ENCODE measurements at places on chromosomes 5 and 9.
A peak's percentile ranks its signal among the peaks of the same experiment; 100 is the strongest.

DNA sequence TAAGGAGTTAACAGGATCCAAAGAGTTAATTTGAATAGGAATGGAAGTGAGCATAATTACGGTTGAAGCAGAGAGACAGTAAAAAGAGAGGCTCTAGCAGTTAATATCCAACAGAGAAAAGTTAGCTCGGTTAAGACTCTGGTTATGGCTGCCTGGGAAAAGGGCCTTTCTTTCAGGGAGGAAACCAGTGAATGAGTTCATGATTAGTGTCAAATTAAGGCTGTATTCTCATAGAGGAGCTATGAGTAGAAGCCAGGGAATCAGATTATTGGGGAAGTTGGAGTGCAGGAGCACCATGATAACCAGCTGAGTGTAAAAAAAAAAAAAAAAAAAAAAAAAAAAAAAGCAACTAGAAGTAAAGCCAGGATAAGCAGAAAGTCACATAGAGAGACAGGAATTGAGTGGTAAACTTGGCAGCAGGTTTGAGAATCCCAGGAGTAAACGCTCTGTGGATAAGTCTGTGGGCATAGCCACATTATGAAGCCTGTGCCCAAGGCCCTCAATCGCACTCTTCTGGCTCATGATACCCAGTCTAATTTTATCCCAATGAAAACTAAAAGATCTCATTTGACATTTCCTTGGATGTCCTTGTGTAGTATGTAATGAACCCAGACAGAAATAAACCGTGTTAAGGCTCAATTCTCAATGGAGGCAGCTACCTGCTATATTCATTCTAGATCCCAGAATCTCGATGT, 372.6 kb upstream of the MPDZ start:
- DNase-seq: no peak

GRCh38 chr5:52896534-52897237, 92.5 kb upstream of the ITGA2 start:
- DNase-seq: no peak

GRCh38 chr9:26172301-26172700, 494.1 kb upstream of the TUSC1 start:
- no peak for DNase-seq

GRCh38 chr5:173452119-173452905, 124.1 kb upstream of the STC2 start:
- peak; percentile 28 for DNase-seq

DNA sequence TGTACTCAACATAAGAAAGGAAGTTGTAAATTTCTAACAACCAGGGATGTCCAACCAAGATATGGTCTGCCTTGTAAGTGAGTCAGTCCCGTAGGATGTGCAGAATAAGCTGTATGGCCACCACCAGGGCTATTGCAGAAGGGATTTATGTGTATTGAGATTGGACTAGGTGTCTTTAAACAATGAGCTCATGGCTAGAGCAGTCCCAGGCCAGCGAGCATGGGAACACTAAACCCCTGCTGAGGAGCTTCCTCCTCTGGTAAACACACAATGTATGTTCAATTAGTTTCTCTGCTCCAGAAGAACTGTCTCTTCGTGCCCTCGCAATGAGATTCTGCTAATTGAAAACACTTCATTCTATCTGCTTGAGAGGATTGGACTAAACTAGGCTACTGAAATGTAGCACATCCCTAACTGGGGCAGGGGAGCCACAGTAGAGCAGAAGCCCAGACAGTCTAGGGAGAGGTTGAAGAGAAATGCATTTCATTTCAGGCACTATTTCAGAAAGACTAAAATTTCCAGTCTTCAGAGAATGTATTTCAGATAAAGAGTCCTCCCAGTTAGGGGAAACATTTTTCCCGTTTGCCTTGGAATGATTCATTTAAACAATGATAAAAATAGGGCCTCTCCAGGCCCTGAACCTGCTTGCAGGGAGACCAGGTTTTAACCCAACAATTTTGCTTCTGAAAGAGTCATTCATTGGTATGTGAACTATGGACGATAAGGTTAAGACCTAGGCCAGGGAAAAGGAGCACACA, 154.7 kb downstream of the FAM114A2 start:
- peak; percentile 60 for DNase-seq

DNA sequence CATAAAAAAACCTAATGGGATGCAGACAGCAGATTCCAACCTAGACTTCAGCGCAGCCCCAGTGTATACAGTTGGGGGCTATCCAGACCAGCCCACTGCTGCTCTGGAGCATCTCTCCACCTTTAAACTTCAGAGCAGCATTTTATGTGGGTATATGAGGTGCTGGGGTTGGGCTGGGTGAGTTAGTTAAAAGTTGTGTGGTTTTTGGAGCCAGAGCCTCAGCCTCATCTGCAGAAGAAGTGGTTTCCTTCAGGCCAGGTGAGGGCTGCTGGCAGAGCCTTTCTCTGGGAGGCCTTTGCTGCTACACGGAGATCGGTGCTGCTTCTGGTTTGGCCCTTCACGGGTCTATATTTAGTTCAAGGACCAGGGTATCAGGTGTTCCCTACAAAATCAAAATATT, 228.3 kb downstream of the PDZD2 start:
- DNase-seq: no peak

DNA sequence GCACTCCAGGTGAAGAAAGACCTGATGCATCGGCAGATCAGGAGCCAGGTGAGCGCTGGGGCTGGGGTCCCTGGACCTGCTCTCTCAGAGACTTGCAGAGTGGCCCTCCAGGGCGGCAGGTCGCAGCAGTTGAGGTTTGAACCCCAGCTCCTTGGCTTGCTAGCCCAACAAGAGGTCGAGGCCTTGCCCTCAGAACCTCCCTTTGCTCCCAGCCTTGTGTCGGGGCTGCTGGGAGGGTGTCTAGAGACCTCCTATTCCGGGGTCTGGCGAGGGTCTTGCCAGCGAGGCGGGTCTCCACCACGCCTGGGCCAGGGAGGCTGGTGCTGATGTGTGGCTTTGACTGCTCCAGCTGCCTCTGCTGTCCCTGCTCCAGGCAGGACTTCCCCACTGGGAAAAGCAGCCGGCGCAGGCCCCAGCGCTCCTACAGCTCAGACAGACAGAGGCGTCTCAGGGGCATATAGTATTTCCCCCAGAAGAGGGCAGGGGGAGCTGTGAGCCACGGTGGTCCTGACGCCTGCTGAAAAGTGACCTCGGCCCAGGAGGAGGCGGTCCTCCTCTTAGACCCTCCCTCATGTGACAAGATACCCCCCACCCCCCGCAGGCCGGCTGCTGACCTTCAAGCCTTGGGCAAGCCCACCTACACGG, 38.3 kb downstream of the LRSAM1 start:
- DNase-seq: no peak

DNA sequence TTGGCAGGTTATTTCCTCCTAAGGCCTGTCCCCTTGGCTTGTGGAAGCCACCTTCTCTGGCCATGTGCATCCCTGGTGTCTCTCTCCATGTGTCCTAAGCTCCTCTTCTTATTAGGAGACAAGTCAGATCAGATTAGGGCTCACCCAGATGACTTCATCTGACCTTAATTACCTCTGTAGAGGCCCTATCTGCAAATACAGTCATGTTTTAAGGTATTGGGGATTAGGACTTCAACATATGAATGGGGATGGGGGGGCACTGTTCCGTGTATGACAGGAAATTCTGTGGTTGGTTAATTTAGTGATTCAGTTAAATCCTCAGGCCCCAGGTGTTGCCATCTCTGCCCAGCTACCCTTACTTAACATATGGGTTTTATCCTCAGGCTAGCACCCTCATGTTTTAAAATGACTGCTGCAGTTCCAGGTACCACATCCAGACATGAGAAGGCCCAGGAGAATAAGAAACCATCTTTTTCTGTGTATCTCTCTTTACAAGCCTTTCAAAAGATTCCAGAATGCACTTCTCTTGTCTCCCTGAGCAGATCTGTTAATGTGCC, 51.9 kb upstream of the RAI14 start:
- DNase-seq: no peak

DNA sequence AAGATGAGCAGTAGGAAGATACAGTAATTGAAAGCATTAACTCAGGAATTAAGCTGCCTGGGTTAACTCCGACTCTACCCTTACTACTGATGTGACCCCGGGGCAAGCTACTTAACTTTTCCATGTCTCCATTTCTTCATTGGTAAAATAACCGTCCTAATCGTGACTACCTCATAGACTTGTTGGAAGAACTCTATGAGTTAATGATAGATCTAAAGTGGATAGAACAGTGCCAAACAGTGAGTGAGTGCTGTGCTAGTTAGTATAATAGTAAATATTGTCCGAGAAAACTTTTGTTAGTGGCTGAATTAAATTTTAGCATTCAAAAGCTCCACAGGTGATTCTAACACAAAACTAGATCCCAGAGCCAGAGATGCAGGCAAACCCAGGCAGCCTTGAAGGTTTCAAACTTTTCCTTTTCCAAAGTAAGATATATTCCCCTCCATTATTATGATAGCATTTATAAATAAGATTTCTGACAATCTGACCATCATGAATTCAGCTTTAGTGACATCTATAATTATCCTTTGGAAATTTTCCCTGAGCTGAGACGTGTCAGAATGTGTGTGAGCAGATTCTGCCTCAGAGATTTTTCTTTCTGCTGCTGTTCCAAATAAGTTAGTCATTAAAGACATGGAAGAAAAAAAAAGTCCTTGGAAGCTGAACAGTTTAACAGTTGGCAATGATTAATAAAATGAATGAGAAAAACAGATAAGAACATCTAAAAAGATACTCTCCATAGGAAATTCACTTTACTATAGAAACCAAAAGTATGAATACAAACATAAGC, 369.5 kb downstream of the PRELID2 start:
- DNase-seq: no peak

- no peak for DNase-seq
Measured at GRCh38 chr9:27165068-27165467, 56.0 kb downstream of the TEK start.

GRCh38 chr5:54159153-54159892, 151.1 kb downstream of the ARL15 start:
- DNase-seq: no peak

DNA sequence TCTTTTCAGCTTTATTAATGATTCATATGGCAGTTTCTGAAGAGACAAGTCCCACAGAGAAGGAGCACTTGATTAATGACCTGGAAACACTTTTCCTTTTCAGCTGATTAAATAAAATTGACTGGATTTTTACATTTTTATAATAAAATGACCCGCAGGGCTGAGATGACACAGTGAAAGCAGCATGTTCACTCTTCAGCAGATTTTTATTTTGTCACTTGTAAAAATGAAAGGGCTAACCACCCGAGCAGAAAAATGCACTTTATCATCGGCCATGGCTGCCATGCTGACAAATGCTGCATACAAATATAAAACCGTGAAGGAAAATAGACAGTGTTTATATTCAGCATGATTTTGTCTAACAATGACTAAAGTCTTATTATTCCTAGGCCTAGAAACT, 321.6 kb upstream of the ITGA1 start:
- no peak for DNase-seq

GRCh38 chr5:161299053-161299452, 247.5 kb downstream of the GABRB2 start:
- DNase-seq: no peak

DNA sequence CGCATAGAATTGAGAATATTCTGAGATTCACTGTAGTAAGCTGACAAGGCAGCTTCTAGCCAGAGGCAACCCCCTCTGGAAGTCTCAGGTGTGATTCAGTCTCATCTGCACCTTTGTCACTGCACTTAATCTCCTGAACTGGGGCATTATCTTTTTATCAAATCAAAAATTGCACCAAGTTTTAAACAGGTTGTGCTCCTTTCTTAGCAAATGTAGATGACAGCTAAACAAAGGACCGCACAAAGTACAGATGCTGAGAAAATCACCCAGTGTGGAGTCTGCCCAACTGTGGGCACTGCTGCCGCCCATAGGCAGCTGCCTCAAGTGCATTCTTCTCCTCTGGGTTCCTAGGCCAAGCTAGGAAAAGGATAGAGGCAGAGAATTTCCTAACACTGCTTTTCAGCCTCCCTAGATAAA, 51.1 kb downstream of the STARD4 start:
- no peak for DNase-seq

DNA sequence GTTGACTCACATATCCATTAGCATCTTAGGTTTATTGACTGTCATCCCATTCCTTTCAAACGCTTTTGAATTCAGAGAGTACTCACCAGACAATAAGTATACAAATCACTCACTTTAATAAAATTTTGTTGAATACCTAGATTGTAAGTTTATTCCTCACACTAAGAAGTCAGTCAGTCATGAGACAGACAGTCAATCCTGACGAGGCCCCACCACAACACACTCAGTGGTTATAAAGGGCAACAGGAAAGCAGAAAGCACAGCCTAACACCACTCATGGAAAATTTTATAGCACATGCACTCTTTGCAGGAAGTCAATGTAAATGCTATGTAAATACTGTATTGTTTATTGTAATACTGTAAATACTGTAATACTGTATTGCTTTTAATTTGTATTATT, 176.3 kb upstream of the PTGER4 start:
- DNase-seq: no peak

DNA sequence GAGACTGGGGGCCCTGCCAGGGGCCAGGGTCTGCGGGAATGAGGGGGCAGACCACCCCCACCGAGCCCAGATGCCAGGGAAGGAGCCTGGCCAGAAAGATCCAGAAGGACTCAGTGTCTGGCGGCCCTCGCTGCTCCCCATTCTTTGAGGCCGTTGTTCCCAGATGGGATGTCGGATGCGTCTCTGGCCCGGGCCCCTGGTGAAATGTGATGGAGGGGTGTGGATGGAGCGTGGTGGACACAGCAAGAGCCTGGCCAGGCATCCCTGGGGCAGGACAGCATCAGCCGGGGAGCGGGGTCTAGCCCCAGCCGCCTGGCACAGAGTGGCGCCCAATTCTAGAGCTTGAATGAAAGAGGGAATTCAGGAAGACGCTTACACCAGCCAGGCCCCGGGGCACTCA, 46.2 kb upstream of the NKD2 start:
- no peak for DNase-seq

- DNase-seq: peak; percentile 41
Measured at GRCh38 chr5:150438873-150439546, 10.5 kb downstream of the RPS14 start.

Measured in AG08396 (cell line).